ENCODE measurements at places on chromosomes 3 and 15.

GRCh38 chr3:152961323-152961722 is 126.4 kb downstream of the P2RY1 start:
- no peak for DNase-seq

- no peak for DNase-seq
Measured at GRCh38 chr3:7000501-7000900, 139.6 kb downstream of the GRM7 start.

GRCh38 chr3:23493889-23494288 is 290.8 kb downstream of the UBE2E2 start:
- DNase-seq, result no peak

DNA sequence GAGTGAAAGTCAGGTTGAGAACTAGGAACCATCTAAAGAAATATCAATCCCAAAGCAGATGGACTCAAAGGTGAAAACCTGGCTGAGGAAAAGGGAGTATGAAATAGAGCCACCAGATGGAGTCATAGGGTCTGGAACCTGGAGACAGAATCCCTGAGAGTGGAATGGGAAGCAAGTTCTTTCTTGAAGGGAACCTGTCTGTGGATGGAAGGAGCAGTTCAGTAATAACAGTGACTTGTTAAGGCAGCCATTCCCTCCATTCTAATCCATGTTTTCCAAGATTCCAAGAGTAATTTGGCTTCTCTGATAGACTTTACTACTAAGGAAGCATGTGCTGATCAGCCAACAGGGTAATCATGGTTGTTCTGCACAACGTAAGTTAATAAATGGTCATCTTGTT is 22.5 kb upstream of the AQP9 start:
- DNase-seq, result no peak

DNA sequence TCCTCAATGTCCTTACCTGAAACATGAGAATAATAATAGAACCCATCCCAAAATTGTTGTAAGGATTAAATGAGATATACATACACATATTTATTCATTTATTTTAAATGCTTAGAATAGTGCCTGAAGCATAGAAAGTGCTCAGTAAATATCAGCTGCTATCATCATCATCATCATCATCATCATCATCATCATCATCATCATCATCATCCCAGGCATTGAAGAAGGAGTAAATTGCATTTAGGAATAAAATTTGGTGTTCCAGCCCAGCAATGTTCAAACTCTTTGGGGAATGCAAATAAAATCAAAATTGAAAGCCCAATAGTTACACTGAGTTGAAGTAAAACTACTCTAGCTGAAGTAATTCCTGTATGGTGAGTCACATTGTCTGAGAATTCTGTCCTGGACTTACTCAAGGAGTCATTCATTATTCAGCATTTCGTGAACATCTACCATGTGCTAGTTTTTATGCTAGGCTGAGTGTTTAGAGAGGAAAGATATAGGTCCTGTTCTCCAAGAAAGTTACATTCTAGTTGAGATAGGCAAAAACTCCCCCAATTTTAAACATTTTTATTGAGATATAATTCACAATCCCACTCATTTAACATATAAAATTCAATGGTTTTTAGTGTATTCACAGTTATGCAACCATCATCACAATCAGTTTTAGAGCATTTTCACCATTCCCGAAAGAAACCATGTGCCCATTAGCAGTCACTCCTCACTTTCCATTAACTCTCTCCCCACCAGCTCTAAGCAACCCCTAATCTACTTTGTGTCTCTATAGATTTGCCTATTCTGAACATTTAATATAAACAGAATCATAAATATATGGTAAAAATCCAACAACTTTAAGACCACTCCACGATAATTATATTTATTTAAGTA is 107.2 kb downstream of the FRMD5 start:
- no peak for DNase-seq

- DNase-seq, result no peak
Measured at GRCh38 chr15:75049392-75049791, 26.0 kb downstream of the PPCDC start.

DNA sequence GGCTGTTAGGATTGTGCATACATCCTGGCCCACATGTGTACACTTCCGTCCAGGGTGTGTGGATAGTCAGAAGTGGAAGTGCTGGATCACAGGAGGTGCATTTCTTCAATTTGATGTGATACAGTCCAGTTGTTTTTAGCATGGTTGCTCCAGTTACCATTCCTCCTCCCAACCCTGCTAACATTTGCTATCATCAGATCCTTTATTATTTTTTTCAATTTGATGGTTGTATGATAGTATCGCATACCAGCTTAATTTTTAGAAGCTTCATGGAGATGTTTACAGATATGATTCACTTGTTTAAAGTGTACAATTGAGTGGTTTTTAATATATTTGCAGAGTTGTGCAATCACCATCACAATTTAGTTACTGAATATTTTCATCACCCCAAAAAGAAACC is 202.7 kb downstream of the ITPR1 start:
- DNase-seq, result no peak

GRCh38 chr3:98710067-98710659 is 53.0 kb upstream of the ST3GAL6 start:
- DNase-seq, result no peak

- peak; percentile 43 for DNase-seq
Measured at GRCh38 chr15:53586799-53587198, 172.7 kb downstream of the WDR72 start.

GRCh38 chr3:194140520-194141414 is 4.8 kb downstream of the HES1 start:
- DNase-seq, result peak; percentile 56

DNA sequence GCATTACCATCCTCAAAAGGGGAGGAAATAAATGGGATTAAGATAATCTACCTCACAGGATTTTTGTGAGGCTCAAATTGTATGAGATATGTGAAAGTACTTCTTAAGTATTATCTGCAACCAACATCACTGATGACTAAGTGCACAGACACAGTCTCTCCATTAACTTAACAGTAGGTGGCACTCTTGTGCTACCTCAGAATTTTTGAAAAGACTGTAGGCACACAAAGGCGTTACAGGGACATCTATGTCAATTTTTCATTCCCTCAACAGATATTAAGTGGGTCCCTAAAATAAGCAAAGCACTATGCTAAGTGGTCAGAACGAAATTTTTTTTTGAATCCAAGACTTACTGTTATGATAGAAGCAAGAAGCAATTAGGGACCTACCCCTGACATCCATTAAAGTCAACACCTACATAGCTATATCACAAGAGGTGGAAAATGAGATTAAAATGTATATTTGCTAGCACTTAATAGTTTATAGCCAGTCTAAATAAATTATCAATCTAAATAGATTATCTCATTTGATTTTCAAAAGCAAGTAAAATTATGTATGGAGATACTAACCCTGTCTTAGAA is 52.9 kb downstream of the RYK start:
- DNase-seq, result peak; percentile 14

- DNase-seq, result no peak
Measured at GRCh38 chr15:91652610-91653207, 200.8 kb upstream of the SLCO3A1 start.

GRCh38 chr15:42692997-42693396 is 43.9 kb downstream of the CDAN1 start:
- DNase-seq, result no peak

GRCh38 chr3:46361408-46362283 is 7.7 kb downstream of the CCR2 start:
- DNase-seq, result no peak

- no peak for DNase-seq
Measured at GRCh38 chr3:101010296-101010695, 17.1 kb upstream of the ABI3BP start.

DNA sequence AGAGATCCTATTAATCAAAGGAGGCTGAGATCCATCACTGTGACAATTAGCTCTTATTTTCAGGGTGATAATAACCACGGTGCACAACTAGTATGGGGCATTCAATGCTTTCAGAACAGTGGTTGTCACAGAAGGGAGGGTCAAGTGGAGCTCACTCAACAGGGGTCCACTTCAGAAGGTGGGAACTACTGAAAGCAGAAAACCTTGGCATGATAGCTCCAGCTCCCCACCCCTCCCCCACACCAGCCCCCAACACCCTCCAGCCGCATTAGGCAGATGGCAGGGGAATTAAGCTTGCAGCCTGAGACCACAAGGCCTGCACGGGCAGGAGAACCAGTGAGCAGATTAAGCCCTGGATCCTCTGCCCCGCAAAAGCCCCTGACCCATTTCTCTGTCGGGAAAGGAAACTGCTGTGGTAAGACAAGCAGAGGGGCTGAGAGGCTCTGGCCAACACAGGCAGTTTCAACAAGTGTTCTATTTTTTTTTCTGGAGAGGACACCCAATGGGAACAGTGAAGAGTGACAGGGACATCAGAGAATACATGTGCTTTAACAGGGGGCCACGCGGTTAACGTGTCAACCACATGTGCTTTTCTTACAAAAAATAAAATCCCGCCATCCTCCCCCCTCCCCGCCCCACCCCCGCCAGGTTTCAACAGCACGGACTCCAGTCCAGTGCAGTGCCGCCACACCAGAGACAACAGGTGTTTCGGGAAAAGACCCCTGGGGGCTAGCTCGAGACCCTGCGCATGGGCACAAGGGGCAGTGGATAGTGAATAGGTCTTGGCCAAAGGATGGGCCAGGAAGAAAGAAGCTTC is 997 bp downstream of the FYCO1 start:
- peak; percentile 55 for DNase-seq

DNA sequence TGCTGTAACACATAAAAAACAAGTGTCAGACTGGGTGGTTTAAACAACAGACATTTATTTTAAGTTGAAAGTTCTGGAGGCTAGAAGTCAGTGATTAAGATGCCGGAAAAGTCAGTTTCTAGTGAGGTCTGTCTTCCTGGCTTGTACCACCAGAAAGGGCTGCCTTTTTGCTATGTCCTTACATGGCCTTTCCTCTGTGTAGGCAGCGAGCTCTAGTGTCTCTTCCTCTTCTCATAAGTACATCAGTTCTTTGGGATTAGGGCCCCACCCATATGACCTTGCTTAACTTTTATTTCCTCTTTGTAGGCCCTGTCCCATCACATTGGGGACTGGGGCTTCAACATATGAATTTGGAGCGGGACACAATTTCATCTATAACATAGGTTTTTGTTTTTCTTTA is 128.0 kb downstream of the BBX start:
- no peak for DNase-seq

GRCh38 chr15:72824112-72824511 is 40.6 kb upstream of the ADPGK start:
- no peak for DNase-seq

DNA sequence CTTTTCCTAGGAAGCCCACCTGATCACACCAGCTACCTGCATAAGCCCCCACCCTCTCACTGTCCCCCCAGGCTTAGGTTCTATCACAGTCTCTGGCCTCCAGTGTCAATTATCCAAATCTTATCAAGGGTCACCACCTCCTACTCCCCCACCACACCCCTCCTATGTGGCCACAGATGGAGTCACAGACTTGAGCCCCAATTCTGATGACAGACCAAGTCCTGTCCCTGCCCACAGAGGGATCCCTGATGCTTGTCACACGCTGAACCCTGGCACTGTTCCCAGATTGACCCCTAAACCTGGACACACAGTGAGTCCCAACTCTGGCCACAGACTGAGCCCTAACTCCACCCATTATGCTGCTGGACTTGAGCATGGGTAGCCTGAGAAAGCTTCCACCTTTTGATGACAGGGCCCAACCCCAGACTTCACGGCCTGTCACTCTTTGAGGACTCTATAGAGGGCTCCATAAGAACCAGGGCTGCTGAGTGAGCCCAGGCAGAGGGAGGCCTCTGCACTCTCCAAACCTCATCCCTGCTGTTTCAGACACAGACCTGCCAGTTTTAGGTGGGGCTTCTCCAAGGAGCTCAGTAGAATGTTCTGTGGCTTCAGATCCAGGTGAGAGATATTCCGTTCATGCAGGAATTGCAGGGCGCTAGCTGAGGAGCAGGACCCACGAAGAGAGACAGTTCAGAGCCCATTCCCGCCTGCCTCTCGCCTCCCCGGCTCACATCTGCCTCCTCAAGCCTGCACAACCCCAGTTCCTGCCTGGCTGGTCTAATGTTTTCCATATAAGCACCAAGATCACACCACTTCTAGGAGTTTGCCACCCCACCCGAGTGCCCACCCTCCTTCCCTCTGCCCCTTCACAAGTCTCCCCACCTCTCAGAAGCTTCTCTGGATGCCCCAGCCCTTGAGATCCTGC is 1.8 kb downstream of the ULK3 start:
- no peak for DNase-seq

DNA sequence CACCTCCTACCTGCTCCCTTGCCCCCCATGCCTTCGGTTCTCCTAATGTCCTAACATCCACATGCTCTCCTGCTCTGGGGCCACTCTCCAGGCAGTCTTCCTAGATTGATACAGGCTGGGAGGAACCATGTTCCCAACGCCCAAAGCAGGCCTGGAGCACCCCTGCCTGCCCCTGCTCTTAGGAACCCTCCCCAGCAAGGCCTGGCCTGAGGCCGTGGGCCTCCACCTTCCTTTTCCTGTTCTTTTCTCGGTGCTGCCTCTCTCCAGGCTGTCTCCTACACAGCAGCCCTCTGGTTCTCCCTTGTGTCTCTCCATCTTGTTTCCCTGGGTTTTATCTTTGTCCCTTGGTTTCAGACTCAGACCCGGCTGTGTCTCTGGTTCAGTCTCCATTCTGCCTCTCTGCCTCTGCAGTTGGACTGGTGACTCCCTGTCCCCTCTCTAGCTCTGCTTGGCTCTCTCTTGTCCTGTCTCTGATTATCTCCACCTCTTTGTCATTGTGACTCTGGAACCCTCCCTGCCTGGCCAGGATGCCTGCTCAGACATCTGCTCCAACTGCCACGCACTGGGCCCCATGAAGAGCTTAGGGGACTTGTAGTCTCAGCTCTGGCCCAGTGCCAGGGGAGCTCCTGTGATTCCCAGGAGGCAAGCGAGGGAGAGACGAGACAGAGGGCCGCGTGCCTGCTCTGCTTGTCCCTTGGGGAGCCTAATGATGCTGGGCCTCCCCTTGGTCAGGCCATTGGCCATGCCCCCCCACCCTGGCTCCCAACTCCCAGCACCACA is 26.0 kb upstream of the RPL29 start:
- DNase-seq, result no peak

DNA sequence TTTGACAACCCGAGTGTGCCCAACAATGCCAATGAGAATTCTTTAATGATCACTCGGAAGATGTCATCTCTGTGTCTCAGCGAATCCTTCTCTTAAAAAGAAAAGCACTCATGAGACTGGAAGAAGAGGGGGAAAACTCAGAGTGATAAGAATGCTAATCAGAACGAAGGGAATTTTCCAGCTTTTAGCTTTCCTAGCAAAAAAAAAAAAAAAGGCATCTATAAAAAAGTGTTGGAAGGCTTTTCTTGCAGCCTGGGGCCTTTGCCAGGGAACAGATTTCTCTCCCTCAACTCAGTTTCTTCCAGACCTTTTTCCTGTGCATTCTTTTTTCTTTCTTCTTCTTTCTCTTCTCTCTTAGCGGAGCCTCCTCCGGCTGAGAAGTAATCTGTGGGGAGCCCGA is 80.5 kb upstream of the NEO1 start:
- no peak for DNase-seq
